ENCODE measurements at places on chromosomes 13 and 19. TPM values are rescaled to one million over a fixed set of nuclear protein-coding genes. Genes with fewer than 3 reads are reported as not detected.
A peak's percentile ranks its signal among the peaks of the same experiment; 100 is the strongest.

The APC2 gene
- 0.71 TPM for total RNA-seq

The C1QTNF9B gene
- total RNA-seq, result not detected

The POU4F1 gene
- total RNA-seq, result not detected

The C13orf46 gene
- 0.71 TPM for total RNA-seq

GRCh38 chr19:10449037-10449436 is 28.7 kb downstream of the PDE4A start:
- no peak for DNase-seq

- peak; percentile 81 for DNase-seq
Observed at GRCh38 chr13:114130837-114131582, 1.4 kb downstream of the RASA3 start.

DNA sequence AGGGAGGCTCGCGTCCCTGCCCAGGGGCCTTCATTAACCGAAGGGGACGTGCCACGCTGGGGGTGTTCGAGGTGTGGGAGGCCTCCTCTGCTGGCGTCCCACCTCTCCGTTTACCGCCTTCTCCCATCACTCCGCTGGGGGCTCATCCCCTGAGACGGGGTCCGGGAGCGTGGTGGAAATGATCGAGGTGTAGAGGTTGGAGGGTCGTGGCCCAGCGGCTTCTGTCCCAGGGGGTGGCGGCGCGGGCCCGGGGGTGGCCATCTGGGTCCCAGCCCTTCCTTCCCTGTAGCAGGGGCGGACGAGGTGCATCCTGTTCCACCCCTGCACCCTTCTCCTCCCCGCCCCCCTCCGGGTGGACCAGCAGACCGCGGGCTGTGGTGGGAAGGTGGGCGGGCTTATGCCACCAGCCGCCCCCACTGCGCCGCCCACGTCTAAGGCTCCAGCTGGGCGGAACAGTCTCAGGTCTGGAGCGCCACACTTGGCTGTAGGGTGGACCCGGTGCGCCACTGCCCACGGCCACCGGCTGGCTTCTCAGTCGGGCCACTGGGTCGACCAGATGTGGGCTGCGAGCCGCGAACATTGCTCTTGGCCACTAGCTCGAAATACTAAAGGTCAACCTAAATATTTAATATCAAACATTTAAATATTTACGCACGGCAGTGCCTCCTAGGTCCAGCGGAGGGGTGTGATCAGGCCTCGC is 69.5 kb downstream of the ZNF723 start:
- no peak for DNase-seq

GRCh38 chr13:21012841-21013681 is 48.3 kb downstream of the LATS2 start:
- DNase-seq, result no peak
